Left lobe of liver (tissue), 2 donors: ENCODE measurements at places on chromosomes 6 and 20.

- DNase-seq = no peak
These were observed 74.6 kb downstream of the ATRN start for GRCh38 chr20:3545401-3545925.

DNA sequence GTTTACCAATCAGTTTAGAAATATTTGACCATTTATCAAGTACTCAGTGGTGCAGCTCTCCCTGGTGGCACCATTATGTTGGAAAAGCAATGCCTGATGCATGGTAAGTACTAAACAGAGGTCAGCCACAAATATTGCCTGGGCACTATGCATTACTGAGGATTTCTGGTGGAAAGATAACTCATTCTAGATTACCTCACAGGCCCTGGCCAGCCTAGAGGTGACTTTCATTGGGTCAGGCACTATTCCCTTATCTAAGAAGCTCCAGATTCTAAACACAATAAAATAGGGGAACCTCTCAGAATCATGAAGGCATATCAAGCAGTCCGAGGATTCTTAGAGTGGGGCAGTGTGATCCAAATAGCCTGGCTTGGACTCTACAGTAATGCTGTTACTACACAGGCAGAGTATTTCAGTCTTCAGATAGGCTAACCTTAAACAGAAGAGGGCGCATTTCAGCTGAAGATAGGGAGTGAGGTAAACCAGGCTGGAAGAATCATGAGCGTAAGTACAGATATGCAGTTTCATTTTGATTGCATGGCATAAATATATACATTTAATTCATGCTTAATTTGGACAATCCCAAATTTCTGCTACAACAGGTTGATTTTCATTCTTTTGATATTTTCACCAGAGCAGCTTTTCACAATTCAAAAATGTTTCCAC is 12.1 kb downstream of the LGSN start:
- DNase-seq = no peak

- DNase-seq = no peak
These were observed 81.1 kb downstream of the SNX5 start for GRCh38 chr20:17887331-17888030.

GRCh38 chr20:22620342-22620741 is 36.0 kb upstream of the FOXA2 start:
- no peak for DNase-seq

DNA sequence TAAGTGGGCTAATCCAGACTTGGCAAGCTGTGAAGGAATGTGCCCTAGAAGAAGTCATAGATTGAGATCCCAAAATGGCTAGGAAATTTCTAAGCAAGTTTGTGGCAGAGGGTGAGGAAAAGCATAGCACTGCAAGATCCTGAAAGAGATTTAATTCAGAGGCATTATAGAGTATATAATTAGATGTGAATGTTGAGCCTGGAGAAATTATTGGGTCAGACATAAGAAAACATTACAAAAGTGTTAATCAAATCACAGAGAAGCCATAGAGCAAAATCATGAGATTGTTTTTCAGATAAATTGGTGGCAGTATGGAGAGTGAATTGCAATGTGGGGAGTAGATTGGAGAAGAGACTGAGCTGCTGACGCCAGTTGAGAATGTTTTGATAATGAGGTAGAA is 90.0 kb downstream of the CD2AP start:
- no peak for DNase-seq

- no peak for DNase-seq
These were observed 69.4 kb upstream of the NAA20 start for GRCh38 chr20:19947611-19948264.

DNA sequence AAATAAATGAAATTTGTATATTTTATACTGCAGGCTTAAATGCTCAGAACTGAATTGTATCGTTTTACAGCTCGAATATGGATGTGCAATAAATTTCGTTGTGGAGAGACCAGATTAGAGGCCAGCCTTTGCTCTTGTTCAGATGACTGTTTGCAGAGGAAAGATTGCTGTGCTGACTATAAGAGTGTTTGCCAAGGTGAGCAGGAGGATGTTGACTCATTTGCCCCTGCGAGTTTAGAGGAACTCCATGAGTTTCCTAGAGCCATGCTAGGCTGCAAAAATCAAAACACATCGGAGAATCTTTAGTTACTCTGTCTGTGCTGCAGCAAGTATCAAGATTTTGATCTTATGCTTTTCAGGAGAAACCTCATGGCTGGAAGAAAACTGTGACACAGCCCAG is 15.4 kb downstream of the ENPP3 start:
- no peak for DNase-seq

DNA sequence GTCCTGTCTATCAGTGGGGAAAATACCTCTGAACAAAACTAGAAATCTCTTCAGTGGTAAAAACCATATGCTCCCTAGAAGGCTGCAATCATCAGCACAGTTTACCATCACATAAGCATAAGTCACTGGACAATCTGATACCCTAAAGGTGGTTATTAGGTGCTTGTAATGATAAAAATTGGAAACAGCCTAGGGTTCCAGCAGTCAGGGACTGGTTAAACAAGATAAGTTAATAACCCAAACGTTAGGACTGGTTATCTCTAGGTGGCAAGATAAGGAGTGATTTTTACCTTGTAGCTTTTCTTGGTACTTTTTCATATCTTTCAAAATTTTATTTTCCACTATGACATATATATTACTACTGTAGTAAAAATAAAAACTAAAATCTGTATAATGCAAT is 11.0 kb downstream of the ECI2 start:
- no peak for DNase-seq

- no peak for DNase-seq
These were observed 26.3 kb downstream of the LHFPL5 start for GRCh38 chr6:35831257-35832007.

- no peak for DNase-seq
These were observed 43.9 kb upstream of the GJE1 start for GRCh38 chr6:142088858-142089216.

GRCh38 chr20:20815711-20816455 is 103.4 kb upstream of the RALGAPA2 start:
- no peak for DNase-seq
